ENCODE measurements at places on chromosomes 12 and 14.

GRCh38 chr14:20841096-20841495 lies 38.5 kb upstream of the RNASE1 start:
- no peak for DNase-seq

DNA sequence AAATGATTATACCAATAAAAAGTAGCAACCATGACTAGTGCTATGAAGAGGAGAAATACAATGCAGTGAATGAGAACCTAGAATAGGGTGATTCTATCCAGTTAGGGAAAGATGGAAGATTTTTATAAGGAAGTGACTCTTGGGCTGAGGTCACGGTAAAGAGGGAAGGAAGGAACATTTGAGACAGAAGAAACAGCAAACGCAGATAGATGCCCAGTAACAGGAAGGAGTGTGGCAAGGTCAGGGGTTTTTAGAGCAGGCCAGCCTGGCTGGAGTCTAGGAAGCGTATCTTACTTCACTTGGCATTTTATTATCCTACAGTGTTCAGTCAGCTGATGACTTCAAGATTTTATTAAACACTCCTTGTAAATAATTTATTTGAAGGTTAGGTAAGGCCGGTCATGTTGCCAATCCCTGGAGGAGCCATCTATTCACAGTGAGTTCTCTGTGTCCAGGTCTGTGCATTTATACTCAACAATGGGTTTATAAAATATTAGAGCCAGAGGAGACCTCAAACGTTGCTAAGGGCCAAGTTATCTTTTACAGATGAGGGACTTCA lies 170.6 kb downstream of the PRKCH start:
- no peak for DNase-seq

DNA sequence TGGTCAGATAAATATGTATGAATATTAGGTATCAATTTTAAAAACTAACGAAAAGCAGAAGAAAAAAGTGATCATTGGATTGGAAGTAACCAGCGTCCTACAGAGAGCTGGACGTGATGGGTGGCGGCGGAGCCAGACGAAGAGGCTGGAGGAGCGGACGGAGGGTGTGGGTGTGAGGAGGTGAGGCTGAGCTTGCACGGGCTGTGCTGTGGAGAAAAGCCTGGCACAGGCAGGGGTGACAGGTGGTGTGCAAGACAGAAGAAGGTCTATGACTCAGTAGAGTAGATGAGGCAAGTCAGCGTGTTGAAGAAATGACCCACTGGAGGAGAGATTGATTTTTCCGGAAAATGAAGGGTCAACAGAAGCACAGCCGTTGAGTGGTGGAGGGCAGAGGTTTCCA lies 56.4 kb downstream of the FZD10 start:
- no peak for DNase-seq

- DNase-seq = no peak
These were observed 183.9 kb upstream of the CNOT2 start for GRCh38 chr12:70059373-70059772.

GRCh38 chr14:92373336-92373735 lies 50.4 kb downstream of the SLC24A4 start:
- no peak for DNase-seq

- no peak for DNase-seq
These were observed 8.3 kb downstream of the DIO2 start for GRCh38 chr14:80202888-80203562.

DNA sequence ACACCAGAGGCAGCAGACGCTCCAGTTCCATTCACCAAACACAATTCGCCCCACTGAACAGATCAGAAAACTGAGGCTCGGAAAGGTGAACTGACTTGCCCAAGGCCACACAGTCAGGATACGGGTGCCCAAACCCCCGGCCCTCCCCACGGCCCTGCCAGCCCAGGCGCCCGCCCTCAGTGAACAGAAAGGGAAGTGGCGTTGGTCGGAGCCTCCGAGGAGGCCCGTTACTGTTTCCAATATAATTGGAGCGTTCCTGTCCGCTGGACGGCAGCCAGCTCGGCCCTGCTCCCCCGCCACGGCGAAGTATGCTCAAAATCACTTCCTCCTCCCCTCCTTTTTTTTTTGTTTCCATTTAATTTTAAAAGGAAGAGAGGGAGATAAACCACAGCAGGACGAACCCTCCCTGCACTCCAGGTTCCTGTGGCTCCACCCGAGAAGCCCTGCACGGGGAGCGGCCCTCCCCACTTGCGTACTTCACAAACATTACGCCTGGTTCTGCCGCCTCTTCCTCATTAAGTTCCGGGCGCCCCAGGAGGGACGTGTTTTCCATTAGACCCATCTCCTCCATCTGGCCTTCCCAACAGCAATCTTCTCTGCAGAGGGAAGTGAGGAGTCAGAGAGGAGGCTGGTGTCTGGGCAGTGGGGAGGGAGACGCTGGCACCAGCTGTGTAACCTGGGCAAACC lies 61.1 kb downstream of the NCOR2 start:
- DNase-seq = peak; percentile 70

GRCh38 chr12:87304406-87304805 lies 724.8 kb downstream of the C12orf50 start:
- no peak for DNase-seq

- DNase-seq = peak; percentile 34
These were observed 39.8 kb downstream of the PPP1R12A start for GRCh38 chr12:79895071-79895470.

DNA sequence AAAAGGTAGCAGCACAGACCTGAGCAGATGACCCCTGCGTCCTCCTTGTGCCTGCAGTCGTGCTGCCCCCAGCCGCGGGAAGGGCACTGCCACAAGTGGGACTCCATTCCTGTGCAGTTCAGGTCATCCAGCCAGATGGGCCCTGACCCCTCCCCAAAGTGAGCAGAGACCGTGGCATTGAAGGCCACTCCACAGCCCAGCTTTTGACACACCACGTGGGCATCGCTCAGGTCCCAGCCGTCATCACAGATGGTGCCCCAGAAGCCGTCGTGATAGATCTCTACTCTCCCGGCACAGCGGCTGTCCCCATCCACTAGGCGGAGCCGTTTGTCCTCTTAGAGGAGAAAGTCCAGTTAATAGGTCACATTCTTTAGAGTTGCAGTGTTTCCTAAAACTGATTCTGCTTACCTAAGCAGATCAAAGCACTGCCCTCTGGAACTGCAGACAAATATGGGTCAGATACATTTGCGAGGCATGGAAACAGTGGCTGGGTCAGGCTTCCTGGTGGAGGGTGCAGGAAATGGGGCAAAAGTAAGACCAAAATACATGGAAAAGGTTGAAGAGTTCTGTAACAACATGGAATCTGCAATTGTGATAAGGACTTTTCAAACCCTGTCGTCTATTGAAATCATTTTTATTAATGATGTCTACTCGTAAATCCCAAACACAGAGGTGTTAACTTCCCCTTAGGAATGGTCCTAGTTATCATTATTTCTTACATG lies 69.4 kb downstream of the CD163L1 start:
- DNase-seq = peak; percentile 2

DNA sequence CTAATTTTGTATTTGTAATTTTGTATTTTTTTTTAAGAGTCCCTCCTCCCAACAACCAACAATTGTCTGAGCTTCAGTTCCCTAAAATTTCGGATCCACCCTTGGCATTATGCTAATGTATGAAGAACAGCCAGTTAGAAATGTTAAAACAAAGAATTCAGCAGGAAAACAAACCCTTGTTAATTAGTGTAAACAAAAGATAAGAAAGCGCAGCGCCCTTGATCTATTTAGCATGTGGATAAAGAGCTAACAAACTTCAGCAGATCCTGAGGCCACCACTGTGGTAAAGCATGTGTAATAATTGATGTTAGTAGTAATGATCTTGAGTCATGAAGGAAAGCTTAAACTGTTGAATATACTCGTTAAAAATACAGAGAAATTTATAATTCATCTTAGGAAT lies 199.8 kb downstream of the TMX1 start:
- no peak for DNase-seq

DNA sequence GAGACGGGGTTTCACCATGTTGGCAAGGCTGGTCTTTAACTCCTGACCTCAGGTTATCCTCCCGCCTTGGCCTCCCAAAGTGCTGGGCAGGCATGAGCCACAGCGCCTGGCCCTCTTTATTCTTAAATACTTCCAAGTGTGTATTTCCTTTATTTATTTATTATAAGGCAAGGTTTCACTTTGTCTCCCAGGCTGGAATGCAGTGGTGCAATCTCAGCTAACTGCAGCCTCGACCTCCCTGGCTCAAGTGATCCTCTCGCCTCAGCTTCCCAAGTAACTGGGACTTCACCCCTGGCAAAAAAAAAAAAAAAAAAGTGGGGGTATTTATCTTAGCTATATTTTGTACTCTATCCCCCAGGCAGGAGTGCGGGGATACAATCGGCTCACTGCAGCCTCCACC lies 6.8 kb downstream of the FAM216A start:
- DNase-seq = no peak

DNA sequence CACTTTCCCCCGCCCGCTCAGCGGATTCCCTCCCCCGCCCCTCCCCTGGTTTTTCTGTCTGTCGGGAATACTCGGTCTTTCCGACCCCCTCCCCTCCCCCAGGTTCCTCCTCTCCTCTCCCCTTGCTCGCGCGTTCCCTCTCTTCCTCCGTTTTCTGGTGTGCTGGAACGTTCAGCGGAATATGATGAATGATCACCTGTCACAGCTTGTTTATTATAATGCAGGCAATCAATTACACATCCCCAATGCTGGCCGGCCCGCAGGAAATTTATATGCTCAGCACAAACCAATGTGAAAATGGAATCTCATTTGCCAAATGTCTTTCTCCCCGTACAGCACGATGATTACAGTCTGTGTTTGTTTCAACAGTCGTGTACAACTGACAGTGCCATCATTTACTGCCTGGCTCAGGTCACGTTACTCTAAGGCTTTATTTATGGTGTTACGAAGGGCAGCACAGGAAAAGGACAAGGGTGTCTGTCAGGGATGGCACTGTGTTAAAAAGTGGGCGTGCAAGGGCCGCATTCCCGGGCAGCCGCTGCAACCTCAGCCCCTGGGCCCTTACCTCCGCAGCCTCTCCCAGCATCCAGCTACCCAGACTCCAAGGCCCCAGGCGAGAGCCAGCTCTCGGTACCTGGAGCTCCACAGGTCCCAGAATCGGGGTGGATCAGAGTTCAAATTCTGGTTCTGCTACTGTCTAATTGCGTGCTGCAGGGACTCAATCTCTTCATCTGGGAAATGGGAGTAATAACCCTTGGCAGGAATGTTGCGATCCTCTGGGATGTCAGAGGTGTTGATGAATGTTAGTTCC lies 24.7 kb upstream of the MAP1LC3B2 start:
- no peak for DNase-seq

DNA sequence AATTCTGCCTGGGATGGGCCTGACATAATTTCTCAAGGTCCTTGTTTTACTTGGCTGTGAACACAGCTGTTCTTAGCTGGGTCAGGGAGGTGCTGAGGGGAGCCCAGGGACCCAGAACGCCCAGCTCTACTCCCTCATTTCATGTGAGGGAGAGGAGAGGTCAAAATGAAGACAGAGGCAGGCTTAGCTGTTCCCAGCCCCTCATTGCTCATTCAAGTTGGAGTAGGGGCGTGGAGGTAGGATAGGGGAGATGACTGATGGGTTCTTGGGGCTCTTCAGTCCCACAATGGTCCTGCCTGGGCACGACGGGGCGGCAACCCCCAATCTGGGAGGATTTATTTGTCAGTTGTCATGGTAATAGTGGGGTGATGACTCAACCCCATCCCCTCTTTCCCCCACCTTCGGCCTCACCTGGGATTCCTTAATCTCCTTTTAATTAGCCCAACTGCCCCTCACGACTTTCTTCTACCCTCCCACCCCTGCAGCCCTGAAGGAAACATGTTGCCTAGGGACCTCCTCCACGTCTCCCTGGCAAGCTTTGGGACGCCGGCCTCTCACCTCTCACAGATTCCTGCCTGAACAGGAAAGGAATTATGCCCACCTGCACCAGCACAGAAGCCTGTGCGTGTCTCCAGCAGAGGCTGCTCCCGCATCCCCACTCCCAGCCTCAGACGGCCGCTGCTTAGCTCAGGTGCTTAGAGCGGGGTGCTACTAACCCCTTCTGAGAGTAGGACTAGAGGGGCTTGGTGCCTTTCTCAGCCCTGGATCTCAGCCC lies 10.2 kb downstream of the SPRYD3 start:
- no peak for DNase-seq

- no peak for DNase-seq
These were observed 9.1 kb downstream of the CFAP73 start for GRCh38 chr12:113158439-113159203.

GRCh38 chr14:61615743-61616523 lies 79.4 kb upstream of the HIF1A start:
- no peak for DNase-seq

GRCh38 chr12:104130760-104131159 lies 7.2 kb downstream of the NFYB start:
- DNase-seq = no peak

DNA sequence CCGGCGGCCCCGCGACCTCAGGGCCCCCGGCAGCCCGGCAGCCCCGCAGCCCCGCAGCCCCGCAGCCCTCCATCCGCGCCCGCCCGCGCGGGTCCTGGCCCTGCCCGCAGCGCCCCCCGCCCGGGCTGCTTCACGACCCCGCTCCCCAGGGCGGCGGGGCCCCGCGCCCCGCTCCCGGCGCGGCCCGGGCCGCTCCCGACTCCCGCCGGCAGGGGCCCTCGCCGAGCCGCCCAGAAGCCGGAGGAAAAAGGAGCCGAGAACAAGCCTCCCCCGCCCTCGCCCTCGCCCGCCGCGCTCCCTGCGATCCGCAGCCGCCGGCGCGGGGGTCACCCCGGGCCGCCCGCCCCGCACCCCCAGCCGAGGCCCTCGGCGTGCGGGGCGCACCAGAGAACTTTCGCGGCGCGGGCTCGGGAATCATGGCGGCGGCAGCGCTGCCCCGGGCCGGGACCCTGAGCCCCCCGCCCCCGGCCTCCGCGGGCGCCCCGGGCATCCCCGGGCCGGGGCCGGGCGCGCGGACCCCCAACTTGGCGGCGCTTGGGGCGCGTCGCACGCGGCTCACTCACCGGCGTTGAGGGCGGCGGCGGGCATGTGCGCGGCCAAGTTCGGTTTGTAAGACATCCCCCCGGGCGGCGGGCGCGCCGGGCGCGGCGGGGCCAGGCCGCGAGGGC lies 521 bp downstream of the CDK2AP1 start:
- no peak for DNase-seq

DNA sequence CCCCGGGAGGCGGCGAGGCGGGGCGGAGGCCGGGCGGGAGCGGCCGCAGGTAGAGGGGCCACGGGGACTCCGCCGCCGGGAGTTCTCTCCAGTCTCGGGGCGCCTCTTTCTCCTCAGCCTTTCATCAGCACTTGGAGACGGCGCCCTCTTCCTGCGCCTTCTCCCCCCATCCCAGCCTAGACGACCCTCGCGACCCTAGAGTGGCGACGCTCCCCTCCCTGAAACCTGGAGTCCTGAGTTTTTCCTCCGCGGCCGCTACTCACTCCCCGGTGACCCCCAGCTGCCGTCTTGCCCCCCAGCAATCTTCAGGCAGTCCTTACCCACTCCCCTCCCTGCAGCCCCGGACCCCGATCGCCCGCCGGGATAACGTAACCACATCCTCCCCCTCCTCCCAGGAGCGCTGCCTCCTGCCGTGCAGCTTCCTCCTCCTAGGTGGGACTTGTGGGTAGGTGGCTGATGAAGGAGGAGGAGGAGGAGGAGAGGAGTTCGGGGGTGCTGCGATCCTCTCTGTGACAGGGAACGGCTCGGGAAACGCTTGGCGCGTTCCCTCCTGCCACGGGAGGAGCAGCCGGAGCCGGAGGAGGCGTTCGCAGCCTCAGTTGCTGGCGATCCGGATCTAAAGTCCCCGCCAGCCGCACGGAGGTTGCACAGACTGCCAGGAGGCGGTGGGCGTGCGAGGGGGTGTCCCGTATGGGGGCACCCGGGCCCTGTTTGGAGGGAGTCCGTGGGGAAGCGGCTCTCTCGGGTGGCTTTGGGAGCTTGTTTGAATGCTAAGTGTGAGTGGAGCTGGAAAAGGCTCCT lies 891 bp downstream of the PLEKHA5 start:
- DNase-seq = no peak

- DNase-seq = peak; percentile 33
These were observed 27.7 kb downstream of the CLMN start for GRCh38 chr14:95291859-95292542.

- DNase-seq = no peak
These were observed 74.4 kb downstream of the DUSP16 start for GRCh38 chr12:12488296-12488695.

All from fibroblast of skin of left biceps (primary cell).